Naive thymus-derived CD4-positive, alpha-beta T cell (primary cell): ENCODE measurements at places on chromosomes 1 and 21. TPM values are rescaled to one million over a fixed set of nuclear protein-coding genes. Genes with fewer than 3 reads are reported as not detected.

DNA sequence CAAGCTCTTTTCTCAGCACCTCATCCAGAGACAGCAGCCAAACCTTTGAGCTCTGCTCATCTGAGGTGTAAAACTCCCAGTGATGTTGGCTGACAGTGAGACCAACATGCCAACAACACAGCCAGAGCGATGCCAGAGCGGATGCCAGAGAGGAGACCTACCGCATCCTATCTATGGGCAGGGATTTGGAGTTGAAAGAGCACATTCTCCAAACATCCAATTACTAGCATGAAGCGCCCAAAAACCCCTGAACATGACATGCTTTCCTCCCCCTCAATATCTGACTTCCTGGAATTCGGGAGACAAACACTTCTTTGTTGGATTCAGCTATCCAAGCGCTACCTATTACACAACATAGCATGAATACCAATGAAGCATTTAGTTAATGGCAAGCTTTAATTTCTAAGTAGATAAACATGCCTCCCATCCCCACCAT is 23.1 kb upstream of the PAXBP1 start:
- no peak for DNase-seq

Gene SLAMF7
- polyA plus RNA-seq = 0.21 TPM

- DNase-seq = no peak
These were observed 3.7 kb downstream of the LAMTOR5 start for GRCh38 chr1:110403805-110404204.

Gene TMPRSS3
- 2.9 TPM for polyA plus RNA-seq
